Fibroblast of villous mesenchyme (primary cell): ENCODE measurements at places on chromosomes 16 and 17. TPM values are rescaled to one million over a fixed set of nuclear protein-coding genes. Genes with fewer than 3 reads are reported as not detected.

ESRP2 gene
- total RNA-seq, result under 0.01 and 0.86 TPM in 2 replicates

CCDC40 gene
- total RNA-seq, result 3.2 and 6.9 TPM in 2 replicates

DNA sequence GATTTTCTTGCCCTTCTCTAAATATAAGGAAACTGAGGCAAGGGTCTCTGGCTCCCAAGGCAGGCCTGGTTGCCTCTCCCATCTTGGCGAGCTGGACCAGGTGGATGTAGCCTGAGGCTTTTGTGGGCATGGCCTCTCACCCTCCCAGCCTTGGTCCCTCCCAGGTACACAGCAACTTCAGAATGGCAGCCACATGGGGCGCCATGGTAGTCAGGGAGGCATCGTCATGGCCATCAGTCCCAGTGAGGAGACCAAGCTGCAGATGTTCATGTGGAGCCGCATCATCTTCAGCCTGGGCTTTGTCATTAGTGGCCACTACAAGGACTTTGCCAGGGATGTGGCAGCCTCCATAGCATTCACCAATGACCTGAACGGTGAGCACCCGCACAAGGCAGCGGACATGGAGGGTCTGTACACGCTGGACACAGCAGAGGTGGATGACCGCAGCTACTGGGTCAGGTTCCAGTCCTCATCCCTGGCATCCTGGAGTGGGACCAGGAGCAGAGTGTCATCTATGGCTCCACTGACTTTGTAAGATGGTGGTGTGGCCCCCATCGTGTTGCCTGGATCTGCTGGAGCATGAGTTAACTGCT, 165.8 kb upstream of the ZNF267 start:
- no peak for DNase-seq

GRCh38 chr16:72532906-72533410, 361.0 kb upstream of the PMFBP1 start:
- no peak for DNase-seq

GRCh38 chr16:58211245-58211644, 13.3 kb upstream of the CSNK2A2 start:
- DNase-seq, result no peak
